T1000 (cell line): ENCODE measurements at places on chromosomes 2 and 18.

DNA sequence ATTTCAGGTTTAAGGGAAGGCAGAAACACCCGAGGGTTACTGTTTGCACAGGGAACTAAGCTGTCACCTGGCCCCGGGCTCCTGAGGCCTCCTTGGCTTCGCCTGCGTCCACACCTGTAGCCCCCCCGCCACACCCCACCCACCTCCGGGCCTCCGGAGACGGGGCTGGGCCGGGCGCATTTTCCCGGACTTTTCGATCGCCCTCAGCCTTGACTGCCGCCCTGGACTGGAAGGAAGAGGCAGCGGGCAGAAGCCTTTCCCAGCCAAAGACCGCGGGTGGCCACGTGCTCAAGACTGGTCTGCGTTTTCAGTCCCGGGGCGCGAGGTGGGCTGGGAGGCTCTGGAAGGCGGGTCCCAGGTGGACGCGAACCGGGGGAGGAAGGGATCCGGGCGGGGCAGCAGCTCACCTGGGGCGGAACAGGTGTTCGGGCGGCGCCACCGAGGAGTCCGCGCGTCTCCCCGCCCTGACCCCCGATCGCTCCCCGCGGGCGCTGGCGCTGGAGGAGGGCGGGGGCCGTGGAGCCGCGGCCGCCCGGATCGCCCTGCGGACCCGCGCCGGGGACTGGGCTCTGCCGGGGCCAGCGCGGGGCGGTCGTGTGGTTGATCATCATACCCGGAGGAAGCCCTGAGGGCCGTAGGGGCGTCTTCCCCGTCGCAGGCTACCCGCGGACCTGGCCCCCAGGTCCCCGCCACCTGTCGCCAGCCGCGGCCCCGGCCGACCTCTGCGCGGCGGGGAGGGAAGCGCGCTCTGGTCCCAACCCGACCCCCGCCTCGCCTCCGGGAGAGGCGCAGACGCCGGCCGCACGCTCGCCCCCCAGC lies 3.2 kb downstream of the ID2 start:
- DNase-seq, result peak; percentile 60

DNA sequence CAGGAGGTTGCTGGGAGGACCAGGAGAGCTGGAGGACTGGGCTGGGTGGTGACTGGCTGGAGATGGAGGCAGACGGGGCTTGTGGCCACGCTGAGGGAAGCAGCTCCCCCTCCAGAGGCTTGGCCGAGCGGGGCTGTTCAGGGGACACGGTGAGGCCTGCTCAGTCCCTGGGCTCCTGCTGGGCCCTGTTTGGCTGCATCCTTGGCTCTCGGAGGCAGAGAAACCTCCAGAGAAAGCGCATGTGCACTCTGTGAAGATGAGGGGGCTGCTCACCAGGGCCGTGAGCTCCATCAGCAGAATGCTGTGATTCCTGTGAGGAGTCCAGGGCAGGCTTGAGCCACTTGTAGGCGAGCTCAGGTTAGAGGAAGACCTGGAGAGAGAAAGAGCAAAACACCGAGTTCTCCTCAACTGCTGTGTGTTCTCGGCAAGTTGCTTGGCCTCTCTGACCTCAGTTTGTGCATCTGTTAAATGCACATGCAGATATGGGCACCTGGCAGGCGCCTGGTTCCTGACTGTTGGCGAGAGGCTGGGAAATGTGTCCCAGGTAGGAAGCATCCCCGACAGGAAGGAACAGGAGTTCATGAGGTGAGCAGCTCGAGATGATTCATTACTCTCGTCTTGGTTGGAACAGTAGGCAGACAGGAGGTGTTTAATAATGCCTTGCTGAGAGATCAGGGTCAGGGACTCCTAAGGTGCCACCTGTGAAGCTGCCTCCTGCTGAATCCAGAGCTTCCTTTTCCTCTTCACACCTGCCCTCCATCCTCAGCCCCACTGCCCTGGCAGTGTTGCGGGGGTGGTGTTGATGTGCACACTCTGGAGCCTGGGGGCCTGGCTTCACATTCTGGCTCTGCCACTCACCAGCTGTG lies 941 bp downstream of the ZAP70 start:
- DNase-seq, result no peak

DNA sequence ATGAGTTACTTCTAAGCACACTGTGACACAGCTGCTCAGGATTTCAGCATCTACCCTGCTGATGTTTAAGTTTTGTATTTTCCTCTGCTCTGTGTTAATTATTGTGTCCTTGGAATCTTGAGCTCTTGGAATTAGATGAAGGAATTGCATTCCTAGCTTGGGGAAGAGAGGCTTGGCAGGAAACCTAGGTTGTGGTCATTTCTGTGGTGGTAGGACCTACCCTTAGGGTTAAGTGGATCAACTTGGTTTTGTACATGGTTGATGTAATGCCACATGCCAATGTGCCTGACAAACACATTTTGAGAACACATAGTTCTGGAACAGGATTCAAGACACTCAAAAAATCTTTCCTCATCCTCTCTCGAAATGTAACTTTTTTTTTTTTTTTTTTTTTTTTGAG lies 264.5 kb upstream of the MEX3C start:
- DNase-seq, result no peak

DNA sequence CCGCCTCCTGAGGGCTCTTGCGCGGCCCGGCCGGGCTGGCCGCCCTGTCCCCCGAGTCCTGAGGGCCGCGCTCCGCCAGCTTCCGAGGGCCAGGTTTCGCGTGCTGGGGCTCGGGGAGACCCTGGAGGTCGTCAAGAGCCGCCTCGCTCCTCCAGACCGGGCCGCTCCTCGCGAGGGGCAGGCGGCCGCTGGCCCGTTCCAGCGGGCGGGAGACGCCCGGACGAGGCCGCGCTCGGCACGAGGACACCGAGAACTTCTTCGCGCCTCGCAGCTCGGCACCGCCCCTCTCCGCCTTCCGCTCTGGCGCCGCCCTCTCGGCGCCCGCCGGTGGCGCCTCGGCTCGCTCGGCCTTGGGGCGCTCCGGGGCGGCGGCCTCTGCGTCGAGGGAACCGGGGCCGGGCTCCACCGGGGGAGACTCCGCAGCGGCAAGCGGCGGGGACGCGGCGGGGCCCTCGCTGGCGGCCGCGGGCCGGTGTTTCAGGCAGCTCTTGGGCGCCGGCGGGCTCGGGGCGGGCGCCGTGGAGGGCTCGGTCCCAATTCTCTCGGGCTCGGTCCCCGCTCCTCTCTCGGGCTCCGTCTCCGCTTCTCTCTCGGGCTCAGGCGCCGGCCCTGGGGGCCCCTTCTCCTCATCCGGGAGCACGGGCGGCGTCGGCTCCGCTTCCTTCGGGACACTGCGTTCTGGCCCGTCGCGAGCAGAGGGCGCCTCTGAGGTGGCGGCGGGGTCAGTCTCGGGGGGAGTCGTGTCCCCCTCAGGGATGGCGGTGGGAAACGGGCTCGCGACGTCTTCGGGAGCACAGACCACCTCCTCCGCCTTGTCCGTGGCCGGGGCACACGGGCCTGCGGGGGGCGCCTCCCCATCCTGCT lies 91.6 kb upstream of the MGAT4A start:
- no peak for DNase-seq

GRCh38 chr18:62224229-62224628 lies 37.2 kb downstream of the RELCH start:
- no peak for DNase-seq

- no peak for DNase-seq
These were observed 96.3 kb upstream of the B3GNT2 start for GRCh38 chr2:62099523-62100175.

GRCh38 chr2:119204525-119204924 lies 19.1 kb upstream of the STEAP3 start:
- no peak for DNase-seq

DNA sequence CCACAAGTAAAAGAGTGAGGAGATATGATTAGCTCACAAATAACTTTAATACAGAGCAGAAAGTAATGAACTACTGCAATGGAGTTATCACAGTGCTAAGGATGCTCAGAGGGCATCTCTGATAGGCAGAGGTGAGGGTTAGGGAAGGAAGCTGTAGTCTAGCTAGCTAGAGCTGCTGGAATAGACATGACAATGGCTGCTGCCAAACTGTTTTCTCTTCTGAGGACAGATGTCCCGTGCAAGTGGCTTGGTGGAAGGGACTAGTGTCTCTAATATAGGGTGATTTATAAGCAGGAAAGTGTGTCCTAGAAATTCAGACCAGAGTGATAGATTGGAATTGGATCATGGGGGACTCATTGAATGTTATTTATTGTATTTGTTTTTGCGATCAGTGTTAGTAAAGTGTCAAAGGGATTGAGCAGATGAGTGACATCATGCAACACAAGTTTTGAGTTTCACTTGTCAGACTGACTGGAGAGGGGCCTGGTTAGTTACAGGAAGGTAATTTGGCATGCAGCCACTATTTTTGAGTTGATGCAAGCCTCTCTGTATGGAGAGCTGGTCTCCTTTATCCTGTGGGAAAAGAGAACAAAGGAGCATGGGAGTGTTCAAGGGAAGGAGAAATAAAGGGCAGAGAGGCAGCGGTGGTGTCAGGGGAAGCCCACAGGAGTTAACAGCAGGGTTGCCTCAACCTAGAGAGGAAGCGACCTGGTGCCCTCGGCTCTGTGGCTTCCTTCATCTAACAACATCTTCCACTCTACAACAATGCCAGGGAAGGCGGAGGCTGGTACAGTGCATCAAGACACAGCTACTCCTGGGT lies 1.9 kb downstream of the CTLA4 start:
- no peak for DNase-seq

DNA sequence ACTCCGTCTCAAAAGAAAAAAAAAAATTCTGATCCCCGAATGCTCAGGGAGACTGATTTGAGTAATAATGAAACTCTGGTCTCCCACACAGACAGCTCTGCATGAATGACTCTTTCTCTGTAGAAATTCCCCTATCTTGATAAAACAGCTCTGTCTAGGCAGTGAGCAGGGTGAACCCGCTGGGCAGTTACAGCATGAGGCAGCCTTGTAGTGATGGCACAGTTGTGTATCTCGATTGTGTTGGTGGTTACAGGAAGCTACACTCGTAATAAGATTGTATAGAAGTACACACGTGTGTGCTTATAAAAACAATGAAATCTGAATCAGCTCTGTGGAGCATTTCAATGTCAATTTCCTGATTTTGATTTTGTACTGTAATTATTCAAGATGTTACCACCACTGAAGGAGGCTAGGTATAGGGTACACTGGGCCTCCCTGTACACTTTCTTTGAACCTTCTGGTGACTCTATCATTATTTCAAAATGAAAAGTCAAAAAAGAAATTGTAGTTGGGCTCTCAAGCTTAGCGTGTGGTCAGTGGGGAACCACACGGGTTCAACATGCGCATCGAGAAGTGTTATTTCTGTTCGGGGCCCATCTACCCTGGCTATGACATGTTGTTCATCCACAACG lies 34.9 kb upstream of the ATP8B1 start:
- DNase-seq, result no peak

DNA sequence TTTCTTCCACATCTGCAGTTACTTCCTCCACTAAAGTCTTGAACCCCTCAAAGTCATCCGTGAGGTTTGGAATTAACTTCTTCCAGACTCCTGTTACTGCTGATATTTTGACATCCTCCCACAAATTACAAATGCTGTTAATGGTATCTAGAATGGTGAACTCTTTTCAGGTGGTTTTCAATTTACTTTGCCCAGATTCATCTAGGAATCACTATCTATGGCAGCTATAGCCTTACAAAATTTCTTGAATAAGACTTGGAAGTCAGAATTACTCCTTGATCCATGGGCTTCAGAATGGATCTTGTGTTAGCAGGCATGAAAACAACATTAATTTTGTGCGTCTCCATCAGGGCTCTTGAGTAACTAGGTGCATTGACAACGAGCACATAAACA lies 19.9 kb downstream of the EPAS1 start:
- DNase-seq, result no peak

- no peak for DNase-seq
These were observed 71.3 kb upstream of the TXNDC2 start for GRCh38 chr18:9814431-9814830.

GRCh38 chr2:157182204-157182709 lies 75.2 kb upstream of the GALNT5 start:
- no peak for DNase-seq

- DNase-seq, result no peak
These were observed 10.5 kb upstream of the INSIG2 start for GRCh38 chr2:118077636-118078247.

DNA sequence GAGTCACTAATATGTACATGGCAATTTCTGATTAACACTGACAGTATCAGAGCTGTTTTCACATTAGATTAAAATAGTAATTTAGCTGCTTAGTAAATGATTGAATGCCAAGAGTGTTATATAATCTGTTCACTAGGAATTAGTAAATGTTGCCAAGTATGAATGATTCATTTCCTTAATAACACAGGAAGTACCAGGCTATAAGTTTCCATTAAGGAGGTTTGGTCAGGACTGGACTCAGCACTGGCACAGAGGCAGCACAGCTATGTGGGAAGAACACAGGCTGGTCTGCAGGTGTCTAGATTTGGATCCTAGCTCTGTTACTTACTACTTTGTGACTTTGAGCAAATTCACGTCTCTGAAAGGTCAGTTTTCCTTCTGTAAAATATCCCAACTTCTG lies 97.2 kb downstream of the TDRD15 start:
- DNase-seq, result no peak

GRCh38 chr2:45273412-45274249 lies 264.4 kb upstream of the SIX2 start:
- DNase-seq, result no peak

DNA sequence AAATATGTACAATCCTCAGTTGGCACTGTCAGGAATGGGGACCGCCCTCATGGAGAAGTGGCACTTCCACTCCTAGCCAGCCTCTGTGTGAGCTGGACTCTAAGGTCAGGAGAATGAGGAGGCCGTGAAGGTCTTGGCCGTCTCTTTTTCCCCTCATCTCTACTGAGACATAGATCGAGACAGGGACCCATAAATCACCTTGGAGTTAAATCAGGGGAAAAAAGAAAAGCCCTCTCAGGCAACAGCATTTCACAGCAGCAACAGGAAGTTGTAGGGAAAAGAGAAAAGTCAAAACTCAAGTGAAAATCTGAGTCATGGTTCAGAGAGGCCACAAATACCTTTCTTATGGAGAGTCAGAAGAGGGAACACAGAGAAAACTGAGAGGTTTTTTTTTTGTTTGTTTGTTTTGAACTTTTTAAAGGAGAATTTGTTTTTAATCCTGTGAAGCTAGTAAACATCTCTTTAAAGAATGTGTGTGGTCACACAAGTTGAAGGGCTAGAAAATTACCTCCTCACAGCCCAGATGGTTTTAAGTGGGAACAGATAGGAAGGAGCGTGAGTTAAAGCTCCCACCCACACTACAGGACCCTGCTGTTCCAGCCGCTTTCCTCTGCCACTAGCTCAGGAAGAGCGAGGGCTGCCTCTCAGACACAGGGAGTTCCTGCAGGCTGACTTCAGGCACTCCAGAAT lies 30.6 kb upstream of the CYP1B1 start:
- no peak for DNase-seq

GRCh38 chr18:24064391-24065100 lies 50.0 kb downstream of the TTC39C start:
- no peak for DNase-seq

DNA sequence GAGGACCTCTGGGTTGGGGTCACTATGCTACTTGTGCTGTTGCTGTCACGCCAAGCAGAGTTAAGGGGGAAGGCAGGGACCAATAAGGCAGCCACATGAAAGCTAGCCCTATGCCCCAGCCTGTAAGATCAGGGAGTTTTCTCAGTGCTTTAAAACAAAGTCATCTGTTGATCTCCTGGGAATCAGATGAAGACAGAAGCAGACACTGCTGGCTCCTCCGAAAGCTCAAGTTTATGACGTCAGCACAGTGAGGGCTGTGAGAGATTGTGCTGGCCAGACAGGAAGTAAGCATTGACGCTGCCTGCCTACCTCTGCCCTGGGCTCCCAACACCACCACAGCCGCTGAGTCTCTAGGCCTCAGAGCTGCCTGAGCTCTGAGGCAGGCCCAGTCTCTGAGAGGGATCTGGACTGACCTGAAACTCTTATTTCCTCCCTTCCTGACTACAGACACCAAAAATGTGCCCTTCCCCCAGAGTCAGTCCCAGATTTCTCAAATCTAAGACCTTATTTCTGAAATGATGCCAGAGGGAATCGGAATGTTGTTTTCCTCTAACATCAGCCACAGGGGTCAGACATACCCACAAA lies 118.1 kb upstream of the EPAS1 start:
- peak; percentile 39 for DNase-seq
